CD4-positive, alpha-beta T cell treated with Interferon alpha-2 for 1 hour (primary cell): ENCODE measurements at places on chromosomes 1 and 21.

DNA sequence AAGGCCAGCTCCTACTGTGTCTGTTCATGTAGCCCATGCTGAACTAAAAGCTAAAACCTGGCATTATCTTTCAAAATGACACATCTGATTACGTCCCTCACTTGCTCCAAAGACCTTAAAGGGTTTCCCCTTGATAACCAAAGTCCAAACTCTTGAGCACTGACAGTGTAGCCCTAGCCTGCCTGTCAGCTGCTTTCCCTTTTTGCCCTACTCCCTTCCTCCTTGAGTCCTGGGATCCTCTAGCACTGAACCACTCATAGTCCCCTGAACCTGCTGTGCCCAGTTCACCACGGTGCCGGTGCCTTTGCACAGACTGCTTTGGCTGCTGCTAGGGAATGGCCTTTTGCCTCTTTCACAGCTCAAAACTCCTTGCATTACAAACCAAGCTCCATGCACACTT, 67.5 kb downstream of the PLXNA2 start:
- no peak for DNase-seq

- no peak for DNase-seq
Measured at GRCh38 chr1:238139713-238140112, 249.0 kb upstream of the ZP4 start.

DNA sequence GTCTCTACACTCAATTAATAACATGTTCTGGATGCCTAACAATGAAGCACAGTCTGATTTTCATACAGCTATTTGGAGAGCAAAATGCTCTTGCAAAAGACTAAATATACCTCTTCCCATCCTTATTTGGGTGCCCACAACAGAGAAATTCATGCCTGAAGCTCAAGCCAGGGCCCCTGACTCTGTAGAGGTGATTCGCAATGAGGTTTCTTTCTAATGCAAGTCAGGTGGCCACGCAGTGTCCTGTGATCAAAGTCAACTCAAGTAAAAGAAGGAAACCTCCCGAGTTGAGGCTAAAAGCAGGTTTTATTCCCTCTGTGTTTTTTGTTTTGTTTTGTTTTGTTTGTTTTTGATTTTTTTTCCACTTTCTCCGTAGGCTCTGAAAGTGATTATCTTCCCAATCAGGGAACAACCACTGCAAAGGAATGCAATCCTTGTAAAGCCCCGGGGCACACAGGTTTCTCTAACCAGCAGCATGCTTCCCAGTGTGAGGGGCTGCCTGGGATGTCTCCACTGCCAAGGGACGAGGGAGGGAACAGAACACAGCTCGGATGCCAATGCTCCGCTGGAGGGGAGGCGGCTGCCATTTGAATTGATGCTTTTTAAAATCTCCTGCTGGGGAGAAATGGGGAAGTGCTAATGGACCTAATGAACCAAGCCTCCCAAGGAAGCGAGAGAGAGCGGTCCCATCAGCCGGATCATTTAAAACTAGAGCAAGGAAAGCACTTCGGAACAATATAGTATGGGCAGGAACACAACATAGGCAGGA, 73.8 kb upstream of the SSX2IP start:
- no peak for DNase-seq

DNA sequence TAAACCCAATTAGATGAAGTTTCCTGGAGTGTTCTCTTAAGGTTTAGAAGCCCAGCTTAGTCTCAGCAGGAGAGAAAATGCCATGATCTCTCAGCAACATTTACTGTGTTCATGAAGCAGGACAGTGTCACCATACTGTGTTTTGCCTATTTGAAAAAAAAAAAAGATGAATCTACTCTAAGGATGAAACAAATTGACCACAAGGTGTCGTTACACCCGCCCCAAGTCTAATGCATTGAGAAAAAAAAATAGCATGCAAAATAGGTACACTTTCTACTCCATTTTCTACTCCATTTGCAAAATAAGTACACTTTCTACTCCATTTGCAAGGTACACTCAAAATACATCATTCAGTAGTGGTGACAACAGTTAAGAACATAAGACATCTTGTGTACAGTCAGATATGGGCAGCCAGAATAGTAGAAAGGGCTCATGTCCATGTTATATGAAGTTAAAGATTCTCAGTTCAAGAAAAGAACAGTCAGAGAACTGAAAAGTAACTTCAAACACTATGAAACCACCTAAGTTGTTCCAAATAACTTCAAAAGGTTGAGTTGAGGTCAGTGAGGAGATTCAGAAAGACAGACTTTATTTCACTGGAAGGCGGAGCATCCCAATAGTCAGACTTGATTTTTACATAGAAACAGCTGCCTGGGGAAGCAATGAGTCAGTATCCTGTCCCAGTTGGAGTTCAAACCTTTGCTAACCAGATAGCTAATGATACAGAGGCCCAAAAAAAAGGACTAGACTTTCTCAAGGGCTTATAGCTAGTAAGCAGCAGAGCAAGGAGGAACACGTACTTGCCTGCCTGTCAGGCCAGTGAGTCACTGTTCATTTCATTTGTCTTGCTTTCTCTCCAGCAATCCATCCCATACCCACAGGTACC, 13.3 kb downstream of the PLPPR5 start:
- no peak for DNase-seq

DNA sequence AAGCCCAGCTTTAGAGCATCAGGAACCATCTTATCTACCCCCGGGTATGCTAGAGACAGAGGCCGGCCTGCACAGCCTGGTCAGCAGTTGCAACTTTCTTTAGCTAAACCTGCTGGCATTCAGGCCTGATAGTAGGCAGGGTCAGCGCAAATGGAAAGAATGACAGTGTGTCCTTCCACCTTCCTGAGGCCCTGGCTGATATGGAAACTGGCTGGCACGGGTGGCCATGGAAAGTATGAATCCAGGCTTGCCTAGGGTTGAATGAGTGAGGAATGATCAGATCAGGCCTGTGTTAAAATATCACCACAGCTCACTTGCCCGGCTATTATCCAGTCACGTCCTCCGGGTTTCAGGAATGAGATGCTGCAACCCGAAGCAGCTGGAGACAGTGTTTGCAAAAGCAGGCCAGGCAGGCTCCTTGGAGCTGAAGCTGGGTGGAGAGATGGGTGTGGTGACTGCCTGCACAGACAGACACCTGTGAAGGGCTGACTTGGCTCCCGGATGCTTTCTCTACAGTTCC, 34.7 kb downstream of the RCAN1 start:
- DNase-seq = no peak

GRCh38 chr1:217342105-217342504, 288.8 kb downstream of the GPATCH2 start:
- no peak for DNase-seq

DNA sequence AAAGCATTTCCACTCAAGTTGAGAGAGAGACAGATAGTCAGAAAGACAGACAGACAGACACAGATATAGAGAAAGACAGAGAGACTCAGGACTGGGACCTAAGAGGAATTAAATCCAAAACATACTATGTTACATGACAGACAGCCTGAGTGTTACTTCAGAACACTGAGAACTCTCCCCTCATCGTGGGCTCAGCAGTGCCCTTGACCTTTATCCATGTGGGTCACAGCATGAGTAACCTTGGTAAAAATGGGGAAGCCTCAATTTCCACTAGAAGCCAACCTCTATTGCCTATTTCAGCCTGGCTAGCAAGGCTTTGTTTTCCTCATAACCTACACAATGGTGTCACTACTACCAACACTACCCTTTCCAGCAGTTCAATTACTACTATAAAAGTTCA, 81.9 kb upstream of the TRABD2B start:
- no peak for DNase-seq

GRCh38 chr1:64046243-64046642, 157.2 kb upstream of the UBE2U start:
- no peak for DNase-seq
